Stimulated activated CD8-positive, alpha-beta memory T cell treated with anti-CD3 and anti-CD28 coated beads, Interleukin-7, amount 100 ng/mL, for 1 hour (primary cell): ENCODE measurements at places on chromosomes 7 and 10.

DNA sequence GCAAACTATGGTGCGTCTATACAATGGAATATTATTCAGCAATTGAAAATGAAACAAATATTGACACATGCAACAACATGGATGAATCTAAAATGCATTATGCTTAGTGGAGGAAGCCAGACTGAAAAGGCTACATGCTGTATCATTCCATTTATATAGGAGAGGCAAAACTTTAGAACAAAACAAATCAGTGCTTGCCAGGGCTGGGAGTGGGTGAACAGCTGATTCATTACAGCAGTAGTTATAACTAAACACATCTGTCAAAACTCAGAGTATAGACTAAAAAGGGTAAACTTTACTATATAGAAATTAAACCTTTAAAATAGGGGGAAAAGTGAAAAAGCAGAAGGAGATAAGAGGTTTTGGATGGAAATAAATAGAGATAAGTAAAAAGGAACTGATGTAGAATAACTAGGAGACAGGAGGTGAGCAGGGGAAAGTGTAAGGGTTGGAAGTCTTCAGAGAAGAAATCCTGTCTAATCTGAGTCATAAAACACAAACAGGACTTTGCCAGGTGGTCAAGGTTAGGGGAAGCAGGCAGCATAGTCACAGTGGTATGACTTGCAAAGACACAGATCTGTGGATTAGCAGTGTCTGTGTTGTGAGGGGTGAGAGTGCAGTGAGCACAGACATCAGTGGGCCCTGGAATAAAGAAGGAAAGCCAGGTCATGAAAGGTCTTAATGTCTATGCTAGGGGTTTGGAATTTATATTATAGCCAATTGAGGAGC lies 349.8 kb downstream of the PHTF2 start:
- DNase-seq = no peak

GRCh38 chr7:30479202-30480120 lies 877 bp upstream of the NOD1 start:
- no peak for DNase-seq

GRCh38 chr7:95330204-95330960 lies 6.0 kb upstream of the PON1 start:
- no peak for DNase-seq

DNA sequence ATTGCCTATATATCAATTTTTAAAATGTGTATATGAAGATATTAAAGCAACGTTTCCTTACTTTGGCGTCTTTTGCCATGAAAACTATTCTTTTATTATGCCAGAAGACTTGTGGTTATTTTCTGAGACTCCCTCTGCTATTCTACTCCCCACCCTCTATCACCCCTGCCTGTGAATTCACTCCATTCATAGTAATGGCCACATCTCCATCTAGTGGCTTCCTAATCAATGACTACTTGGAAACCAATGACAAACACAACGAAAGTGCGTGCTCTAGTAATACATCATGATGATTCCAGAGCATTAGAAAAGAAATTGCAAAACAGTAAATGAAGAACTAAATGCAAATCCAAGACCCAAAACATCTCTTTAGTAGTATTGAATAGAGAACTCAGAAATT lies 186.7 kb upstream of the HGF start:
- DNase-seq = no peak

GRCh38 chr10:127157506-127158200 lies 38.7 kb downstream of the INSYN2A start:
- DNase-seq = no peak
